ENCODE measurements at places on chromosomes 2 and 18.

GRCh38 chr2:181573140-181573736 lies 83.7 kb downstream of the CERKL start:
- H3K27me3 ChIP-seq: peaks cover 4% of the 10 kb centered on the region
- H3K4me1 ChIP-seq: no peaks in the 10 kb centered on the region
- DNase-seq: no peak
- H3K36me3 ChIP-seq: no peaks in the 10 kb centered on the region

- H3K36me3 ChIP-seq: peaks cover 13% of the 10 kb centered on the region
- no peak overlapping the region for H3K27ac ChIP-seq
- no peak overlapping the region for H3K4me3 ChIP-seq
- no peaks in the 10 kb centered on the region for H3K27me3 ChIP-seq
- no peaks in the 10 kb centered on the region for H3K4me1 ChIP-seq
These were observed 9.5 kb downstream of the GRHL1 start for GRCh38 chr2:9961013-9961412.

GRCh38 chr2:240478346-240479110 lies 43.1 kb downstream of the GPC1 start:
- no peaks in the 10 kb centered on the region for H3K36me3 ChIP-seq
- no peaks in the 10 kb centered on the region for H3K4me1 ChIP-seq
- H3K4me3 ChIP-seq: no peak overlapping the region
- peak; percentile 4 for DNase-seq
- H3K27ac ChIP-seq: no peak overlapping the region

GRCh38 chr2:102296449-102296848 lies 14.9 kb upstream of the IL1RL1 start:
- H3K4me1 ChIP-seq: no peaks in the 10 kb centered on the region
- no peak overlapping the region for H3K27ac ChIP-seq
- no peak for DNase-seq
- H3K36me3 ChIP-seq: no peaks in the 10 kb centered on the region
- no peak overlapping the region for H3K4me3 ChIP-seq

GRCh38 chr2:119753930-119754321 lies 5.8 kb upstream of the PTPN4 start:
- H3K4me3 ChIP-seq: no peak overlapping the region
- no peak for DNase-seq
- peaks cover 4% of the 10 kb centered on the region for H3K4me1 ChIP-seq
- H3K27ac ChIP-seq: no peak overlapping the region

GRCh38 chr18:26911840-26912239 lies 46.3 kb upstream of the AQP4 start:
- DNase-seq: no peak
- no peaks in the 10 kb centered on the region for H3K36me3 ChIP-seq
- H3K27me3 ChIP-seq: no peaks in the 10 kb centered on the region
- no peak overlapping the region for H3K4me3 ChIP-seq
- no peak overlapping the region for H3K27ac ChIP-seq
- no peaks in the 10 kb centered on the region for H3K4me1 ChIP-seq

- DNase-seq: no peak
- peak overlapping the region; percentile 71 for H3K4me3 ChIP-seq
- no peaks in the 10 kb centered on the region for H3K36me3 ChIP-seq
- H3K4me1 ChIP-seq: peaks cover 15% of the 10 kb centered on the region
- H3K27ac ChIP-seq: no peak overlapping the region
- H3K27me3 ChIP-seq: no peaks in the 10 kb centered on the region
These were observed 1.2 kb downstream of the GPD2 start for GRCh38 chr2:156437272-156437930.

DNA sequence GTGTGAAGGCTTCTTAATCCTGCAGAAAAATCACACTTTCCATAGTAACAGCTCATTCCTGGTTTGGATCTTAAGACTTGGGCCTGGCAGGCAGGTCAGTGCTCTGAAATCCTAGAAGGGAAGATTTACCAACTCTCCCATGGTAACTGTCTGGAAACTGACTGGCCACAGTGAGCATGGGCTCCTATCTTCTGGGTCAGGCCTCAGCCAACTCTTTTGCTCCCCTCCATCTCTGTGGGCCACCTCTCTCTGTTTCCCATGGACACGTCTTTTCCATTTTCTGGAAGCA lies 86.7 kb downstream of the ACAA2 start:
- H3K4me1 ChIP-seq: no peaks in the 10 kb centered on the region
- no peaks in the 10 kb centered on the region for H3K36me3 ChIP-seq
- no peaks in the 10 kb centered on the region for H3K27me3 ChIP-seq
- peak overlapping the region; percentile 51 for H3K27ac ChIP-seq
- H3K4me3 ChIP-seq: no peak overlapping the region
- DNase-seq: no peak

DNA sequence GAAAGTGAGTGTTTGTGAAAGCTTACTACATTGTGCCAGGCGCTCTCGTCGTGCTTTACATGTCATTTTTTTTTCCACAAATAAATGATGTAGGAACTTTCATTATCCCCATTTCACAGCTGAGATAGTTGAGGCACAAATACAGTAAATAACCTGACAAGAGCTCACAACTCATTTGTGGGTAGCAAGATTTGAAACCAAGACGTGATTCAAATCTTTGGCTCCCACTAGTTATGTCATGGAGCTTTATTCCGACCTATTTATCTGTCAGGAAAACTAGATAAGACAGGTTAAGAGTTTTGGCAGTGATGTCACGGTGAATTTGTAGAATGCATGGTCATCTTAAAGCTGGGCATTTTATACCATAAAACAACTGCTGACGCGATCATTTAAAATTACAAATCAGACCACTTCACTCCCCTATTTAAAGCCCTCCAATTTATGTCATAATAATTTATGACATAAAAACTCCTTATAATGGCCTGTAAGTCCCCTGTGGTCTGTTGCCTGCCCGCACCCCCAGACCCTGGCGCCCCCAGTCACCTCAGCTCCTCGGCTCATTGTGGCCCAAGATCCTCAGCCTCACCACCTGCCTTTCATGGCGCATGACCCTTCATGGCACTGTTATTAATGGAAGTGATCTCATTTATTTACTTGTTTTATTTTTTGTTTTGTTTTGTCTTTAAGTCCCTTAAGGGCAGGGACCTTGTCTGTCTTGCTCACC lies 678 bp upstream of the ZNF24 start:
- H3K4me1 ChIP-seq: peaks cover 38% of the 10 kb centered on the region
- DNase-seq: no peak
- peak overlapping the region; percentile 98 for H3K4me3 ChIP-seq

- no peaks in the 10 kb centered on the region for H3K27me3 ChIP-seq
- H3K4me3 ChIP-seq: no peak overlapping the region
- no peak for DNase-seq
- no peaks in the 10 kb centered on the region for H3K36me3 ChIP-seq
- peak overlapping the region; percentile 24 for H3K27ac ChIP-seq
These were observed 73.7 kb upstream of the RMDN2 start for GRCh38 chr2:37851428-37851827.

DNA sequence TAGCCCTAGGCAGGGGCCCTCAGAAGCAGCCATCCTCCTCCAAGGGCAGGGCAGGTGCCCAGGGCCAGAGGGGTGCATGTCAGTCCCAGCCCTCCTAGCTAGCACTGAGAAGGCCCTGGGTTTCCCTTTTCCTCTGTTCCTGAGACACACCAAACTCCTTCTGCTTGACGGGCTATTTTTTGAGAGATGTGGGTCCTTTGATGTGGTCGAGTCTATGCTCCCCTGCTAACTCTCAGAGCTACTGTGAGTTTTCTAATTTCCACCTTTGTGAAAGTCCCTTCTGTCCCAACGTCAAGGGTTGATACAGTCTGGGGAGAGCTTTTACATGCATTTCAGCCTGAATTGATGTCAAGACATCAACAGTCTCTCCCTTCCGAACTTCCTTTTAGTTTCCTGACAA lies 51.4 kb downstream of the TRPM8 start:
- no peak for DNase-seq
- no peaks in the 10 kb centered on the region for H3K27me3 ChIP-seq
- no peak overlapping the region for H3K4me3 ChIP-seq
- no peaks in the 10 kb centered on the region for H3K36me3 ChIP-seq
- no peaks in the 10 kb centered on the region for H3K4me1 ChIP-seq

GRCh38 chr2:230441227-230441897 lies 25.4 kb downstream of the SP100 start:
- H3K4me3 ChIP-seq: no peak overlapping the region
- H3K27ac ChIP-seq: peak overlapping the region; percentile 64
- no peak for DNase-seq
- no peaks in the 10 kb centered on the region for H3K27me3 ChIP-seq

DNA sequence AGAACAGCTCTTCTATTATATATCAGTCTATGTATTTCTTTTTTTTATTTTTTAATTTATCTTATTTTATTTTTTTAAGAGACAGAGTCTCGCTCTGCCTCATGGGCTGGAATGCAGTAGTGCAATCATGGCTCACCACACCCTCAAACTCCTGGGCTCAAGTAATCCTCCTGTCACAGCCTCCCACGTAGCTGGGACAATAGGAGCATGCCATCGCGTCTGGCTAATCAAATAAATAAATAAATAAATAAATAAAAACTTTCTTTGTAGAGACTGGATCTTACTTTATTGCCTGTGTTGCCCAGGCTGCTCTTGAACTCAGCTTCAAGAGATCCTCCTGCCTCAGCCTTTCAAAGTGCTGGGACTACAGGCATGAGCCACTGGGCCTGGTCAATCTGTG lies 117.0 kb downstream of the RBMS1 start:
- H3K36me3 ChIP-seq: no peaks in the 10 kb centered on the region
- no peaks in the 10 kb centered on the region for H3K27me3 ChIP-seq
- no peak overlapping the region for H3K4me3 ChIP-seq
- no peak for DNase-seq
- H3K27ac ChIP-seq: peak overlapping the region; percentile 70

DNA sequence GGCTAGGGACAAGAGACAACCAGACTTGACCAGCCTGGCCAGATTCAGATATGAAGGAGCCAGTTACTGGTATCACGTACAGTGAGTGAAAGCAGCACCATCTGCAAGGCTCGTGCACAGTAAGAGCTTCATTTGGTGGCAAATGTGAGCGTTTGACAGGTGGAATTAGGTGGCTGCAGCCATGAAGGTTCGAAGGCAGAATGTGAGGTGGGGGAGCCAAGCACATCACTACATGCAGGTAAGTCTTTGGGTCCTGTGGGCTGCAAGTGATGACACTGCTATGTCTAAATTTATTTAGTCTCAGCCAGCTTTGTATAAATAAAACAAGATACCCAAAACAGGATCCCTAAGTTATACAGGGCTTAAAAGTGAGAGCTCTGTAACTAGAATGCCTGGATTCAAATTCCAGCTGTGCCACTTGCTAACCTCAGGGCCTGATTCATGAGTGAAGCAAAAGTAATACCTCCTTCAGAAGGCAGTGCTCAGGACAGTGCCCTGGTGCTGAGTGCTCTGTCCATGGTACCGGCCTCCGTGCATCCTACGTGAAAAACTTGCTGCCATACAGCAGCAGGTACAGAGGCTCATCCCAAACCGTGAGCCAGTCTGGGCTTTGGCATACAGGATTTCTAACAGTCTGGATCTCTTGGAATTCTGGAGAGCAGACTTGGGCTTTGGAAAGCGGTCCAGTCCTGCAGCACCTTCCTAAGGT lies 18.6 kb downstream of the DDX18 start:
- H3K27me3 ChIP-seq: no peaks in the 10 kb centered on the region
- no peak overlapping the region for H3K4me3 ChIP-seq
- DNase-seq: no peak
- H3K36me3 ChIP-seq: peaks cover 57% of the 10 kb centered on the region
- H3K27ac ChIP-seq: no peak overlapping the region

GRCh38 chr2:5976531-5977065 lies 284.4 kb downstream of the SOX11 start:
- no peak overlapping the region for H3K4me3 ChIP-seq
- H3K27ac ChIP-seq: no peak overlapping the region
- no peaks in the 10 kb centered on the region for H3K27me3 ChIP-seq
- H3K4me1 ChIP-seq: no peaks in the 10 kb centered on the region
- H3K36me3 ChIP-seq: no peaks in the 10 kb centered on the region

- peaks cover 14% of the 10 kb centered on the region for H3K4me1 ChIP-seq
- no peak overlapping the region for H3K4me3 ChIP-seq
- no peak overlapping the region for H3K27ac ChIP-seq
- H3K27me3 ChIP-seq: no peaks in the 10 kb centered on the region
These were observed 1.2 kb downstream of the MBOAT2 start for GRCh38 chr2:9002313-9002636.

- H3K36me3 ChIP-seq: no peaks in the 10 kb centered on the region
- no peak for DNase-seq
- H3K4me3 ChIP-seq: no peak overlapping the region
- H3K27ac ChIP-seq: no peak overlapping the region
These were observed 126.2 kb upstream of the TMEM200C start for GRCh38 chr18:6021306-6022073.

GRCh38 chr2:64888591-64889309 lies 100.4 kb upstream of the SLC1A4 start:
- H3K27ac ChIP-seq: no peak overlapping the region
- no peaks in the 10 kb centered on the region for H3K36me3 ChIP-seq
- no peaks in the 10 kb centered on the region for H3K4me1 ChIP-seq
- no peak for DNase-seq
- H3K4me3 ChIP-seq: no peak overlapping the region

- no peak overlapping the region for H3K4me3 ChIP-seq
- DNase-seq: no peak
- H3K4me1 ChIP-seq: no peaks in the 10 kb centered on the region
- H3K27me3 ChIP-seq: no peaks in the 10 kb centered on the region
- H3K36me3 ChIP-seq: no peaks in the 10 kb centered on the region
These were observed 282.8 kb upstream of the ATP5MC3 start for GRCh38 chr2:175464311-175464670.

DNA sequence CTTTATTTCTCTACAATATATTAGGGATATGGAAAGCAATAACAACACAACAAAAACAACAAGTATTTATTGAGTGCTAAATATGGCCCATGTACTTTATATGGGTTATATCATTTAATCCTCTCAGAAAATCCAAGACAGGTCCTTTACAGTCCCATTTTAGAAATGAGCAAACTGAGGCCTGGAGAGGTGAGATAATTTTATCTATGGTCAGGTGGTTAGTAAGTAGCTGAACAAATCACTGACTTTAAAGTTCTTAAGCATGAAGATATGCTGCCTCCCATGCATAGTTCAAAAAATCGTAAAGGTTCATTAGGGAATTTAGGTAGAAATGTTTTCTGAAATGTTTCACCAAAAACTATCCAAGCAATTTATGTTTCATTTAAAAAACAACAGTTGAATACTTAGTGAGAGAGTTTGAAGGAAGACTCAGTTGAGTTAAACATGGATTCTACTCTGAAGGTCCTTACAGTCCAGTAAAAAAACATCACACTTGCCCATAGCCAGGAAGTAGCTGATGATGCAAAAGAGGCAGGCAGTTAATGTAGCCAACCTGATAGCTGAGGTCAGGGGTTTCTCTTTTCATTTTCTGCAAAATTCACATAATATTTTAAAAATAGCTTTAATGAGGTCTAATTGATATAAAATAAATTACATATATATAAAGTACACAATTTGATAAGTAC lies 7.6 kb upstream of the NFE2L2 start:
- no peak overlapping the region for H3K27ac ChIP-seq
- H3K27me3 ChIP-seq: no peaks in the 10 kb centered on the region

GRCh38 chr18:7207366-7207915 lies 23.4 kb upstream of the LRRC30 start:
- no peaks in the 10 kb centered on the region for H3K27me3 ChIP-seq
- no peak for DNase-seq
- no peaks in the 10 kb centered on the region for H3K36me3 ChIP-seq
- H3K4me3 ChIP-seq: no peak overlapping the region
- no peak overlapping the region for H3K27ac ChIP-seq

GRCh38 chr2:39719317-39719716 lies 53.6 kb downstream of the TMEM178A start:
- H3K4me1 ChIP-seq: no peaks in the 10 kb centered on the region
